ENCODE measurements at places on chromosomes 1 and 21.
A peak's percentile ranks its signal among the peaks of the same experiment; 100 is the strongest.

DNA sequence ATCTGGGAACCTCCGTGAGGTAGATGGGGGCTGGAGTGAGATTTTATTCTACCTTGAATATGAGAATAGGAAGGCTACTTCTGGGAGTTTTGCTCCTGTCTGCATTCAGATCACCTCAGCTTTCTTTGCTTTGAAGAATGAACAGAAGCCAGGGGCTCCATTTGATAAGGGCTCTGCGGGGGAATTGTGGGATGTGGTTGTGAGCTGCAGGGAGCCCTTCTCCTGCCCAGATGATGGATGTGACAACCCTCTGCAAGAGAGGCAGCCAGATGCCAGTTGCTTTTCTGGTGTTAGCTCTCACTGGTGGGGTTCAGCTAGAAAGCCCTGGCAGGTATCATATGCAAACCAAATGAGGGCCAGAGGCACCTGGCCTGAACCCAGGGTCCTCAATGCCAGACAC, 21.5 kb downstream of the IER5 start:
- no peak for DNase-seq

DNA sequence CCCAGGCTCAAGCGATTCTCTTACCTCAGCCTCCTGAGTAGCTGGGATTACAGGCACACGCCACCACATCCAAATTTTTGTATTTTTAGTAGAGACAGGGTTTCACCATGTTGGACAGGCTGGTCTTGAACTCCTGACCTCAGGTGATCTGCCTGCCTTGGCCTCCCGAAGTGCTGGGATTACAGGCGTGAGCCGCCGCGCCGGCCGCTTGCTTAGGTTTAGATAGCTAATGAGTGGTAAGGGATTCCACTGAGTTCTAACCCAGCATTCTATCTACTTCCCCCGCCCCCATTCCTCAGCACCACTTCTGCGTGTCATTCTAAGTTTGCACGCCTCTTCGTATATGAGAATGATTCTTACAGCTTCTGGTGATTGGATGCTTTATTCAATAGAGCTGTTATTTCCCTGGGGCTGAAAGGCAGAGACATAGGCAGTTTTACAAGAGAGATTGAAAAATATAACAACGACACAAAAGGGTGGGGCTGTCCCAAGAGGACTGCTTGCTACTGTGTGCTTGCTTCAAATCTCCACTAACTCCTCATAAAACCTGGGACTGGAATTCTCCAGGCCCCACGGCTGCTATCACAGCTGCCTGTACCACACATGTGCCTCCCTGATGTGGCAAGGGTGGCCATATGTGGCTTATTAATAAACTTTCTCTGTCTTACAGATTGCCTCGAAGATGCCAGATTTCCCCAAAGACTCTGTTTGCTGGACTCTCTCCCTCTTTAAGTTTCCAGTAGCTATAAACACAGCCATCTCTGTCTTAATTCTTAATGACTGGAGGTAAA, 23.7 kb upstream of the GREM2 start:
- no peak for DNase-seq

- DNase-seq: no peak
Observed at GRCh38 chr1:220483700-220484099, 44.2 kb upstream of the MARK1 start.

DNA sequence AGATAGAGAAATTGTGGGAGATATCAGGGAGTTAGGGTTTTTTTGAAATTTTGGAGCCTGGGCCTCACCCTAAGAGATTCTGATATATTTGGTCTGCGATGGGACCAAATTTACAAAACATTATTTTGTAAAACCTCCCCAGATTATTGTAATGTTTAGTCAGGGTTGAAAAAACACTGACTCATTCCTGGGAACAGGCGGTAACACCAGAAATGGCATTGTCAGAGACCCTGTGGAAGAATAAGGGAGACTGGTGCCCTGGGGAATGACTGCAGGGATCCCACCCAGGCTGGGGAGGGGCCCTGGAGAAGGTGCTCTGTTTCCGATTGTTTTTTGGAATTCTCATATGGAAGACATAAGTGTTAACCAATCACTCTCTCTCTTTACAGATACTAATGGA, 13.1 kb upstream of the STRIP1 start:
- no peak for DNase-seq

- no peak for DNase-seq
Observed at GRCh38 chr1:154581766-154582165, 14.2 kb downstream of the CHRNB2 start.

- DNase-seq: peak; percentile 95
Observed at GRCh38 chr1:149885339-149886120, 13.8 kb upstream of the BOLA1 start.

DNA sequence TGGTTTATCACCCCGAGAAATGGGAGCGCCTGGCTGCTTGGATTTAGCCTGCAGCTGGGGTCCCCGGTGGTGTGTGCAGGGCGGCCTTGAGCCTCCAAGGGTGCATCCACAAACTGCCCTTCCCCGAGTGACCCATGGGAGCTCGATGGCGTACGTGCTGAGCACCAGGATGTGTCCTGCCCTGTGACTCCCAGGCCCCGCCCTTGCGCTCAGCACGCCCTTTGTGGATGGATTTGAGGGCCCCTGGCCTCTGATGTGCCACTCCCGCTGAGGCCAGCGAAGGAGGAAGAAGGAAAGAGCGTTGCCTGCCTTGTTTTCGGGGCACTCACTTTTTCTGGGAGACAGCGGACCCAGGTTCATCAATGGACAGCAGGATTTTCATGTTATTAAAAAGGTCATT, 1.7 kb upstream of the TFF3 start:
- DNase-seq: no peak

DNA sequence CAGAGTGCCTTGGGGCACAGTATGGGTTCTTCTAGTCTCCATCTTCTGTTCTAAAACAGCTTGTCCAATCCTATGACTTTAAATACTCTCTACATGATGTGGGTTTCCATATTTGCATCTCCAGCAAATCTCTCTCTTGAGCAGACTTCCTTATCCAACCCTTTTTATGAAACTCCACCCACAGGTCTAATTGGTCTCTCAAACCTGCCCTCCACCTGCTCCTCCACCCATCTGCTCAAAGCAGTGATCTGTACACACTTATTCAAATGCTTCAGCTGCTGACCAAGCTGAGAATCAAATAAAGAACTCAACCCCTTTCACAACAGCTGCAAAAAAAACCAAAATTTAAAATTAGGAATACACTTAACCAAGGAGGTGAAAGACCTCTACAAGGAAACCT, 11.5 kb downstream of the MCOLN2 start:
- no peak for DNase-seq

GRCh38 chr1:158814970-158815369, 16.2 kb upstream of the MNDA start:
- no peak for DNase-seq

DNA sequence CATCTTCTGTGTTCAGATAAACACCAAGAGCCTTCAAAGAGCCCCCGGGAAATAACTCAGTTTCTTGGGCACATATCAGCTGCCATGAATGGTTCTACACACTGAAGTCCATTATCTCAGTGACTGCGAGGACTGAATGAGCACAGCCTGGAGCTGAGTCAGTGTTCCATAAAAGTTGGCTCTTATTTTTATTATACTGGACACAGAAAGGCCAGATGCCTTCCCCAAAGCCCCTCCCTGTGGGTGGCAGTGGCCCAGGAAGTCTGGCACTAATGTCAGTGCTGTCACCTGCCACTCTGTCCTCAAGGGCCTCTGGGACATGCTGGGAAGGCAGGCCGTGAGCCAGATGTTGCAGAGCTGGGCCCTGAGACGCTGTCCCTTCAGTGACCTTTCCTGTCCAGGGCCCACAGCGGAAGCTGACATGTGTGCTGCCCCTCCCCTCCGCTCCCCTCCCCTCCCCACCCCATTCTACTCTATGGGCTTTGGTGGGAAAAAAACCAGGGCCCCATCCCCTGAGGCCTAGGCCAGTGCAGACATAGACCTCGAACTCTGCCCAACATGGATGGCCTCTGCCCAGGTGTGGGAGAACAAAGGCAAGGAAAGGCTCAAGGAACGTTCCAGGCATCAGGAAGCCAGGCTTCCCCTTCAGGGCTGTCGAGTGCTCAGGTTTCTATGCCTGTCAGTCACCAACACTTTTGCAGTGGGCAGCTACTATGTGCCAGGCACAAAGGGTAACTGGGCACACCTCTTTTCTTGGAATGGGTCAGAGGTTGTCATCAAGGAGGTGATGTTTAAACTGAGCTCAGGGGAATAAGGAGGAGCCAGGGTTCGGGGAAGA, 22.4 kb upstream of the NPPB start:
- peak; percentile 91 for DNase-seq

DNA sequence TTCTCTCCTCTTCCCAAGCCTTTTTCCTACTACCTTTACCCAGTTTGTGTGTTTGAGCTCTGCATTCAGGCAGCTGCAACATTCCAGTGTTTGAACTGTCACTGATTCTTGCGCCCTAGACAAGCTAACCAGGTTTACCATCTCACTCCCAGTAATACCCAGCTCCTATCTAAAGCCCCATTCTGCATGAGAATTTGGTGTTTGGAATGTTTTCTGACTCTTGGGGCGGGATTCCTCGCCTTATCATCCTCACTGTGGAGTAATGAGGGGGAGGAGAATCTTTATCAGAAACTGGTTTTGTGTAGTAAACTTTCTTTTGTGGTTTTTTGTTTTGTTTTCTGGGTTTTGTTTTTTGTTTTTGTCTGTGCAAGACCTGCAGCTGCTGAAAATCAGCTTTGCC, 36.5 kb downstream of the NCF2 start:
- no peak for DNase-seq

DNA sequence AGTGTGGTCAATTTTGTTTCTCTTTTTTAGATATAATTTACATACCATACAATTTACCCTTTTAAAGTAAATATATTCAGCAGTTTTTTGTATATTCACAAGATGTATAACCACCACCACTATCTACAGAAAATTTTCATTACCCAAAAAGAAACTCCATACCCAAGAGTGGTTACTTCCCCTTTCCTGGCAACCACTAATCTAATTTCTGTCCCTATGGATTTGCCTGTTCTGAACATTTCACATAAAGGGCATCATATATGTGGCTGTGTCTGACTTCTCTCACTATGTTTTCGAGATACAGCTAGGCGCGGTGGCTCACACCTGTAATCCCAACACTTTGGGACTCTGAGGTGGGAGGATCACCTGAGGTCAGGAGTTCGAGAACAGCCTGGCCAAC, 13.6 kb downstream of the PACC1 start:
- no peak for DNase-seq

DNA sequence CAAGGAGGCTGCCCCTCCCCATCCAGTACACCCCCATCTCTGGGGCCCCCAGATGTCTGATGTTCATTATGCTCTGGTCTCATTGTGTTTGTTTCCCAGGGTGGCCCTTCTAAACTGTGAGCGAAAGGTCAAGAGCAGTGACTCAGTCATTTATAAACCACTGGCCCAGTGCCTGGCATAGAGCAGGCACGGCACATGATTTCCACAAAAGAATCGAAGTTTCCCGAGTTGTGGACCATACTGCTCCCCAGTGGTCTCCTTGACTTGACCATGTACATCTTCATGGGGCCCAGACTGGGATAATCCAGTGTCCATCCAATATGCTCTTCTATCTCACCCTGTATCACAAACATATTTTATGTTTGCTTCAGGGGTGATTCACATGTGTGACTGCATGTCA, 153.3 kb downstream of the NR5A2 start:
- no peak for DNase-seq

- no peak for DNase-seq
Observed at GRCh38 chr1:41712695-41713094, 206.0 kb downstream of the HIVEP3 start.

GRCh38 chr1:65995928-65996327, 203.2 kb downstream of the PDE4B start:
- no peak for DNase-seq

- DNase-seq: no peak
Observed at GRCh38 chr1:226420897-226421296, 13.0 kb upstream of the PARP1 start.

DNA sequence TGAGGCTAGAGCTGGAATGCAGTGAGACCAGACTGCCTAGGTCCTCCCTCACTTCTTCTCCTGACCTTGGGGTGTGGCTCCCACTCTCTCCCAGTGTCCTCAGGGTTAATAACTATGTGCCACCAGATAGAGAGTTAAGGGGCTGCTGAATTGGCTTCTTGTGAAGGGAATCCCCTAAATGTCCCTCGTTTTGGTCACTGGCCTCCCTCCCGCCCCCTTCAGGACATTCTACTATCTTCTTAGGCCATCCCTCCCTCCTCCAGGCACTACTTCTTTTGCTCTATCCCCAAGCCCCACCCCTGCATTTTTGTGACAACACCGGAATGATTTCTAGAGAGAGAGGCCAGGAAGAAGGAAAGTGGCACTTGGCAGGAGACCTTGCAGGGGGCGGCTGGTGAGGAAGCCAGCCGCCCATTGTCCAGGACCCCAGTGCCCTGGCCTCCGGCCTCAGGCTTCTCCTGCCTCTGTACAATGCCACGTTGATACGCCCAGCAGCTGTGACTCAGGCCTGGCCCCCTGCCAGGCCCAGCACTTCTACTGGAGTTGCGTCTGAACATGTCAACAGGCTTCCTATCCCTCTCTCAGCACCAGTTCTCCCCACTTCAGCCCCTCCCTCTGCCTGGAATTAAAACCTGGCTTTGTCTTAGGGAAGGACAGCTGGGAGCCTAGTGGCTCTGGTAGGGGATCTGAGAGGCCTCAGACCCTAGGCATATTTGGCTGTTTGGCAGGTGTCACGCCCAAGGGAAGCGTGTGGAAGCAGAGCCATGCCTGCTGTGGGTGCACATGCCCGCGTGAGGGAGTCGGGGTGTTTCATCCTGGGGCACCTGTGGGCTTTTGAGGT, 9.1 kb downstream of the LMNA start:
- DNase-seq: peak; percentile 98

DNA sequence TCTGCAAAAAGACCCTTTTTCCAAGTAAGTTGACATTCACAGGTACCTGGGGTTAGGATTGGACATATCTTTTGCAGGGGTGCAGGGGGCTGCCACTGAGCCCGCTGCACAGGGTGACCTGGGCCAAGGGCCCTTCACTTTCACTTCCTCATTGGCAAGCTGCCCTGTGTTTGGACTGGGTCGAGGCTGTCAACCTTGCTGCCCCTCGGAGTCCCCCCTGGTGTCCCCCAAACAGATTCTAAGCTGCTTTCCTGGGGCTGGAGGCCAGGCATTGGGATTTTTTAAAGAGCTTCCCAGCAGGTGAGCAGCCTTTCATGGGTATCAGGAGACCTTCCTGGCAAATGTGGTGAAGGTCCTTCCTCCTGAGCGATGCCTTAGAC, 7.9 kb upstream of the UMODL1 start:
- peak; percentile 44 for DNase-seq

GRCh38 chr1:7490576-7490975, 280.5 kb upstream of the VAMP3 start:
- no peak for DNase-seq
